ENCODE measurements at places on chromosomes 16 and 17.

GRCh38 chr17:57142925-57143324 lies 57.9 kb downstream of the AKAP1 start:
- H3K27ac ChIP-seq: no peak overlapping the region
- no peaks in the 10 kb centered on the region for H3K4me1 ChIP-seq
- no peak for DNase-seq
- no peak overlapping the region for H3K4me3 ChIP-seq

GRCh38 chr16:15899538-15900100 lies 11.2 kb upstream of the CEP20 start:
- no peaks in the 10 kb centered on the region for H3K36me3 ChIP-seq
- H3K4me1 ChIP-seq: peaks cover 30% of the 10 kb centered on the region
- peaks cover 1% of the 10 kb centered on the region for H3K27me3 ChIP-seq
- H3K27ac ChIP-seq: peak overlapping the region; percentile 76

- H3K4me3 ChIP-seq: no peak overlapping the region
- DNase-seq: no peak
- H3K4me1 ChIP-seq: no peaks in the 10 kb centered on the region
- H3K27ac ChIP-seq: no peak overlapping the region
- no peaks in the 10 kb centered on the region for H3K27me3 ChIP-seq
- no peaks in the 10 kb centered on the region for H3K36me3 ChIP-seq
Measured at GRCh38 chr17:1154704-1155103, 25.1 kb downstream of the ABR start.

DNA sequence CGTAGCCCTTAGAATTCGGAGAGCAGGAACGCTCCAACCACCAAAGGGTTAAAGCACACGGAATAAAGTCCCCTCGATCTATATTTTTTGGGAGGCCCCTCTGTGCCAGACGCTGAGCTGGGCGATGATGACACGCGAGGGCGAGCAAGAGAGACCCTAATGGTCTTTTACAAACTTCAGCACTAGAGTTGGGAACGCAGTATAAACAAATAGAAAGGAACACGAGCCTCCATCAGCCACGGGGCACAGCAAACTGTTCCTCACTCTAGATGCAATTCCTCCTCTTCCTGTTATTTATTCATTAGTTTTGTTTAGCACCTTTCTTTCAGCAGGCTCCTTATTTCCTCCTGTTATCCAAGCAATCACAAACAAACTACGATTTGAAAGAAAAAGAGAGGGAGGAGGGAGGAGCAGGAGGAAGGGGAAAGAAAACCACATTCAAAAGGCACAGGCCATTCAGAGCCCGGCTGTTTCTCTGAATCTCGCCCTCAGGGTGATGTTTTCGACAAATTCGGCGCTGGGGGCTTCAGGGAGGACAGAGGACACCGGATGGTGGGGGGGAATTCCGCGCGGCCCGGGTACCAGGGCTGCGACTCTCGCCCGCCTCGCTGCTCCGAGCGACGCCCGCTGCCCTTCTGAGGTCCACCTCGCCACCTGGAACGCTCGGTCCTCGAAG lies 1.6 kb downstream of the TOX3 start:
- no peak for DNase-seq
- H3K36me3 ChIP-seq: no peaks in the 10 kb centered on the region
- no peak overlapping the region for H3K4me3 ChIP-seq
- H3K27ac ChIP-seq: no peak overlapping the region
- H3K27me3 ChIP-seq: peaks cover 39% of the 10 kb centered on the region

- no peaks in the 10 kb centered on the region for H3K4me1 ChIP-seq
- no peak overlapping the region for H3K27ac ChIP-seq
- no peak for DNase-seq
- no peak overlapping the region for H3K4me3 ChIP-seq
Measured at GRCh38 chr17:15309793-15310192, 31.6 kb downstream of the TEKT3 start.

GRCh38 chr16:64132759-64133361 lies 989.0 kb downstream of the CDH11 start:
- no peaks in the 10 kb centered on the region for H3K4me1 ChIP-seq
- H3K36me3 ChIP-seq: no peaks in the 10 kb centered on the region
- no peak for DNase-seq

DNA sequence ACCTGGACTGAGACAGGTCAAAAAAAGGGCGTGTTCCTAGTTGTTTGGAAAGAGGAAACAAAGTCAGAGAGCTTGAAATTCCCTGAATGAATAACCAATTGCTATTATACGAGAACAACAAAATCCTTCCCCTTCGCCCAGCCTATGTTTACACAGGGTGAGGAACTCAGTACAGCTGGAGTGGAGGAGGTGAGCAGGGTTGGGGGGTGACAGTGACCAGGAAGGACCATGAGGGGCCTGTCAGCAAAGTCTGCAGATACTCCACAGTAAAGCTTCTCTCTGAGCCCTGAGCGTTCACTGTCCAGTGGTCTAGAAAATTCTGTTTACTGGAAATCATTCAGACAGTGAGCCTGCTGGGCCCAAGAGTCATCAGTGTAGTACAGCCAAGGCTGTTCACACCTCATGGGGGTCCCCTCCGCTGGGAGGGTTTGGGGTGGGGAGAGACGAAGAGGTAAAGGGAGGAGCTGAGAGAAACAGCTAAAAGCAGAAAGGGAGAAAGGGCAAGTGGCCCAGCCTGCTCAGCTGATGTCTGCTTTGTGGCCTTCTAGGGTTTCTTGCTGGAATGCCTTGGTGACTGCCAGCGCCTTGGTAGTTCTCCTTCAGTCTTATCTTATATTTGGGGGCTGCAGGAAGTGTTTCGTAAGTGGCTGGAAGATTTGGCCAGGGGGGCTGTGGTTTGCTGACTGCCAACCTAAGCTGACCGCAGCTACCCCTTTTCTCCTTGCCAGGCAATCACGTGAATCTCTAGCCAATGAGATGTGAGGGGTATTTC lies 5.7 kb downstream of the DUSP3 start:
- H3K36me3 ChIP-seq: peaks cover 18% of the 10 kb centered on the region
- H3K27ac ChIP-seq: no peak overlapping the region
- H3K4me1 ChIP-seq: peaks cover 3% of the 10 kb centered on the region
- H3K4me3 ChIP-seq: no peak overlapping the region
- H3K27me3 ChIP-seq: no peaks in the 10 kb centered on the region

GRCh38 chr17:6140188-6140587 lies 70.0 kb downstream of the WSCD1 start:
- no peaks in the 10 kb centered on the region for H3K4me1 ChIP-seq
- no peak overlapping the region for H3K27ac ChIP-seq
- no peak overlapping the region for H3K4me3 ChIP-seq
- H3K27me3 ChIP-seq: no peaks in the 10 kb centered on the region

DNA sequence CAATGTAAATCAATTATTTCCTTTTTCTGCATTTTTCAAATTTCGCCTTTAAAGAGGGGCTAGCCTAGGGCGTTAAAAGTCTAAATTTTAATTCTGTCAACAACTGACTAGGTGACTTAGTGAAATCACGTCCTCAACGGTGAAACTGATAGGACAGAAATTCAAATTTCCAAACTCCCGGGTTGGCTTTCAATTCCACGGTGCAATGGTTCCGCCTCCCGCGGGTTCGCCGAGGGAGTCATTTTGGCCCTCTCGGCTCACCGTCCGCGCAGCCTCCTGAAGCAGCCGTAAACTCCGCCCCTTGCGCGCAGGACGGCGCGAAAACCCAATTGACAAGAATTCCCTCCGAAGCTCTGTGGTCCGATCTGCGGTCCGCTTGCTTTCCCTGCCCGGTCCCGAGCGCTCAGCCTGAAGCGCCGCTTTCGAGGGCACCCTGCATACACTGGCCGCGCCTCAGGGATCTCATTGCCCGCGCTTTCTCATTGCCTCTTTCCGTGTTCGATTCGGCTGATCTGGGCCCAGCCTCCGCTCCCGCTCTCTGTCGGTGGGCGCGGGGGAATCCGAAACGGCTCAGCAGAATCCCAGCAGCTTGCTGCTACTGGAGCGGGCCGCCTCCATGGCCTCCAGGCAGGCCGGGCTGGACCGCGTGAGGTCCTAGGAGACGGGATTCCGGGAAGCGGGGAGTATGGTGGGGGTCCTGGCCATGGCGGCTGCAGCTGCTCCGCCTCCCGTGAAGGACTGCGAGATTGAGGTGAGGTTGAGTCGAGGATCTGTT lies at the start of gene ATAD5:
Gene ATAD5, plus strand, starts transcription at position 304 of the 775 bp plus-strand sequence. Its CDS starts 382 bp downstream, at position 686.
- peaks cover 28% of the 10 kb centered on the region for H3K4me1 ChIP-seq
- peak within 1 kb of the TSS; percentile 98 for H3K27ac ChIP-seq
- peaks cover 23% of the 10 kb centered on the region for H3K36me3 ChIP-seq
- DNase-seq: peak; percentile 97
- H3K4me3 ChIP-seq: peak within 1 kb of the TSS; percentile 98

DNA sequence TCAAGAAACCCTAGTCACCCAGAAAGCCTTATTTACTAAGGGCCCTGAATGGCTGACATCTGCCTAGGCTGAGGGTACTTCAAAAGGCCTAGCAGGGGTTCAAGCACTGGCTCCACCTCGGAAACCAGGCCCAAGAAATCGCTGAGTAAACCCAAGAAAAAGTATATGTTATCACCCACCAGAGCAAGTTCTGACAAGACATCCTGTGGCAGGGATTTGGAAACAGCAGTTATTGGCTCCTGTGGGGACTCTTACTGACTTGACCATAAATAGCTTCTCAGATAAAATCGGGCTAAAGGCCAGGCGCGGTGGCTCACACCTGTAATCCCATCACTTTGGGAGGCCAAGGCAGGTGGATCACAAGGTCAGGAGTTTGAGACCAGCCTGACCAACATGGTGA lies 12.2 kb downstream of the ATP6V0D1 start:
- no peak overlapping the region for H3K4me3 ChIP-seq
- no peak for DNase-seq
- no peaks in the 10 kb centered on the region for H3K27me3 ChIP-seq
- H3K36me3 ChIP-seq: no peaks in the 10 kb centered on the region

- H3K27ac ChIP-seq: no peak overlapping the region
- H3K36me3 ChIP-seq: peaks cover 12% of the 10 kb centered on the region
- peaks cover 7% of the 10 kb centered on the region for H3K4me1 ChIP-seq
- no peaks in the 10 kb centered on the region for H3K27me3 ChIP-seq
- H3K4me3 ChIP-seq: no peak overlapping the region
Measured at GRCh38 chr16:12728469-12728868, 75.2 kb downstream of the CPPED1 start.

DNA sequence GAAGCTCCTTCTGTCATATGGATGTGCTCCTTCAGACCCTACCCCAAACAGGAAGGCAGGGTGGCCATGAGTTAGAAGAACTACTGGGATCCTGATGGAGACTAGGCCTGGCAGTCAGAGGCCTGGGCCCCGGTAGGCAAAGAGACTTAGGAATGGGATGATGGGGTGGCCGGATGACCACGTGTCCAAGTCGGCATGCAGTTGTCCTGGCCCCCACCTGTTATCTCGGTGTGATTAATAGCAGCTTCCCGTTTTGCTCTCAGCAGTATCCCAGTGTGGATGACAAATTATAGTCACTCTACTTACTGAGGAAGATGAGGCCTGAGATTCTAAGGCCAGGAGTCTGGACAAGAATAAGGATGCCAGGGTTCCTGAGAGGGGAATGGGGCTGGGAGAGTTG lies 1.5 kb downstream of the TNFSF12 start:
- no peak for DNase-seq
- peak overlapping the region; percentile 65 for H3K27ac ChIP-seq

- H3K27ac ChIP-seq: no peak overlapping the region
- H3K27me3 ChIP-seq: no peaks in the 10 kb centered on the region
- no peak for DNase-seq
- H3K36me3 ChIP-seq: no peaks in the 10 kb centered on the region
- H3K4me3 ChIP-seq: no peak overlapping the region
Measured at GRCh38 chr16:22727285-22728166, 86.4 kb upstream of the HS3ST2 start.

DNA sequence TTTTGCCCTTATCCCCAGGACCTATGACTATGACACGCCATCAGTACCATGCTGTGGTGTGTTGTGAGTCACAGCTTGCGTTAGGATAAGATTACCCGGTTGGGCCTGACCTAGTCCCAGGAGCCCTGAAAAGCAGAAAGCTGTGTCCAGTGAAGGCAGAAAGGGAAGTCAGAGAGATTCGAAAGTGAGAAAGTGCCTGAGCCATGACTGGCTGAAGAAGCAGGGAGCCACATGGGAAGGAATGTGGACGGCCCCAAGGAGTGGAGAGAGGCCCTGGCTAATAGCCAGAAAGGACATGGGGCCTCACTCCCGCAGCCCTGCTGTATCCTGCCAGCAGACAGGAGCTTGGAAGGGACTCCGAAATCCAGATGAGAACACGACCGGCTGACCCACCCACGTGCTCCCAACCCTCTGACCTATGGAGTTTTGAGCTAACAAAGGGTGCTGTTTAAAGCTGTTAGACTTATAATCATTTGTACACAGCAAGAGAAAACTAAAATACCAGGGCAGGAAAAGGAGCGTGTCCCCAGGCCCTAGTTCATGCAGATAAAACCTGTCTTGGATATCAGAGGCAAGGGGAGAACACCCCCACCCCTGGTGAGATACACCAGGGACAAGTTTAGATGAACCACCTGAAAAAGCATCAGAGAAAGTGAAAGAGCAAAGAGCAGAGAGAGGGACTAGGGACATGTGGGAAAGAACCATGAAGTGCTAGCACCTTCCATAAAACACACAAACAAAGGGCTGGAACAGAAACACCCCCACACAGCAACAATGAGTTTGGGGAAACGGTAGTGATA lies 115.3 kb downstream of the SLC39A11 start:
- no peak overlapping the region for H3K4me3 ChIP-seq
- H3K27ac ChIP-seq: no peak overlapping the region
- H3K4me1 ChIP-seq: peaks cover 7% of the 10 kb centered on the region
- no peaks in the 10 kb centered on the region for H3K27me3 ChIP-seq
- H3K36me3 ChIP-seq: peaks cover 2% of the 10 kb centered on the region

- no peaks in the 10 kb centered on the region for H3K4me1 ChIP-seq
- H3K27ac ChIP-seq: no peak overlapping the region
- H3K27me3 ChIP-seq: peaks cover 7% of the 10 kb centered on the region
- no peak overlapping the region for H3K4me3 ChIP-seq
- DNase-seq: no peak
Measured at GRCh38 chr16:86367291-86368072, 142.8 kb upstream of the FOXF1 start.

DNA sequence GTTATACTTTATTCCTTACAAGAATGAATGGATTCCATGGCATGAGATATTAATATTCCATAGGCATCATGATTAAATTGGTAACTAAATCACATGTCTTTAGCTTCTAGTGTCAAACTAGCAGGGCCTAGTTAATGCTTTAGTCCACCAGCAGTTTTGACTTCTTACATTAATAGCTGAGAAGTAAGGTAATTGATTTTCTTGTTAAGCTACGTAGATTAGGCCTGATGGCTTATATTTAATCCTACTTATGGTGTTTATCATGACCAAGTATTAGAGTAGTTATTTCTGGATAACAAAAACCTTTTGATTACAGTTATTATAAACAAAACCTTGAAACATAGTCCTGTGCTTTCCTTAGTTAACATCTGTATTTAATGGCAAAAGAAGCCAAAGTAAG lies 184.5 kb downstream of the TANC2 start:
- peaks cover 4% of the 10 kb centered on the region for H3K27me3 ChIP-seq
- no peak for DNase-seq
- no peak overlapping the region for H3K4me3 ChIP-seq

DNA sequence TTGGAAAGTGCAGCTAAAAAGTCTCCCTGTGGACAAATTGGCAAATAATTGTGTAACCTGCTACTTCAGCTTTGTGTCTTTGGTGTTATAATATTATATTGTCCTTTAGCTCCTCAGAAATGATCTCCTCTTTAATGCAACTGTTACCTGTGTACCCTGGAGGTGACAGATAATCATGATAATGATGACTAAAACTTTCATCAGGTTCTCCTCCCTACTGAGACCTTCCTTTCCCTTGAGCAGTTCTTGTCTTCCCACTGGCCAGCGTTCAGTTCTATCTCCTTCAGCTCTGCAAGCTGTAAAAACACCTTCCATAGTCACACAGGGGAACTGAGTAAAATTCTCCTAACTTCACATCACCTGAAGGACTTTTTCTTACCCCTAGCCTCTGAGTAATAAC lies 14.7 kb downstream of the KRT12 start:
- no peak overlapping the region for H3K4me3 ChIP-seq
- peaks cover 29% of the 10 kb centered on the region for H3K27me3 ChIP-seq
- H3K4me1 ChIP-seq: no peaks in the 10 kb centered on the region
- no peak for DNase-seq
- no peak overlapping the region for H3K27ac ChIP-seq
